ENCODE measurements at places on chromosomes 13 and 19.

DNA sequence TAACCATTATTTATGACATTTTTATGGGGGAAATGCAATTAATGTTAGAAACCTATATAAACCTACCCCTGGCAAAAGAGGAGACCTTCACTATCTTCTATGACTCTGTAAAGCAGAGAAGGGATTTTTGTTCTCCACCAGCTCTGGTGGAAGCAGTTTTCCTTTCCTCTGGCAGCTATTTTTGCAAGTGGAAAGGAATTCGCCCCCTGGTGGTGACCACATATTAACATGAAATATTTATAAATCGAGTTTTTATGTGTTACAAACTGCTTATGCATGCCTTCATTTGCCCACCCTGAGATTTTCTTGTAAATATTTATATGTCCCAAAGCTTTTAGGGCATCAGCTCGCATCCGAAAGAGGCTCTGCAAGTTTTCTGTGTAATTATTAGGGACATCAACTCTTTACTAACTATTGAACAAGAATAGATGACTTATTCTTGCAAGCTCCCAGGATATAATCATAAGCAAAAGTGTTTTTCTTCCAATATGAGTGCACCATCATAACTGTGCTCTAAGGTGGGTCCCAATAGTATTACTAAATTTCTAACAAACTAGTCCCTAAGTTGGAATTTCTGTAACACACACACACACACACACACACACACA lies 62.4 kb downstream of the SERTM1 start:
- peak; percentile 54 for DNase-seq

GRCh38 chr13:111913761-111914140 lies 153.2 kb upstream of the SOX1 start:
- no peak for DNase-seq

DNA sequence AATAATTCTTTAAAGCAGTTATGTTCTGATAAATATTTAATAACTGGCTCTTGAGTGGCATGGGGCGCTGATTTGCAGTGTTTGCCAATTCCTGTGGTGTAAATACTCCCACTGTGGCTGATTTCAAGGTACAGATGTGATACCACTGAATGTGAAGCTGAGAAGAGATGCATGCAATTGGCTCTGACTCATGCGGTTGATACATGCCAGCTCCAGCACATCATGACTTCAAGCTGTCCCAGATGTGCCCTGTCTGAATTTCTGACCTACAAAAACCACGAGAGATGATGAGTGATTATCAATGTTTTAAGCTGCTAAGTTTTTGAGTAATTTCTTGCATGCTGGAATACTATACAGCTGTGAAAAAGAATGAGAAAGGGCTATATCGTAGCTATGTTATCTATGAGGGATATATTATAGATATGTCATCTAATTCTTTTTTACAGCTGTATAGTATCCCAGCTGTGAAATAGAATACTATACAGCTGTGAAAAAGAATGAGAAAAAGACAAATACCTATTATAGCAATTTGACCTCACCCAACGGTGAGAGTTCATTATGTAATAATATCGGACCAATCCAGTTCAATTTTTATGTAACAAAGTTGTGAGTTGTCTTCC lies 7.6 kb upstream of the ACSBG2 start:
- DNase-seq, result no peak

- DNase-seq, result no peak
These were observed 12.8 kb downstream of the KPNA3 start for GRCh38 chr13:49779721-49780120.

- DNase-seq, result no peak
These were observed 27.4 kb downstream of the EFNA2 start for GRCh38 chr19:1312767-1313694.

- DNase-seq, result peak; percentile 63
These were observed at the start of gene ALOX5AP for GRCh38 chr13:30735025-30735871. Gene ALOX5AP, plus strand, starts transcription at chr13:30735543. Its CDS starts 63 bp downstream, at chr13:30735606.
